ENCODE measurements at places on chromosomes 6 and 20. TPM values are rescaled to one million over a fixed set of nuclear protein-coding genes. Genes with fewer than 3 reads are reported as not detected.

- DNase-seq = no peak
Measured at GRCh38 chr6:12767016-12767415, 50.4 kb downstream of the PHACTR1 start.

- no peak for DNase-seq
Measured at GRCh38 chr6:137777687-137778075, 89.4 kb upstream of the TNFAIP3 start.

- DNase-seq = no peak
Measured at GRCh38 chr6:91716361-91716760, 1129.5 kb upstream of the MAP3K7 start.

DNA sequence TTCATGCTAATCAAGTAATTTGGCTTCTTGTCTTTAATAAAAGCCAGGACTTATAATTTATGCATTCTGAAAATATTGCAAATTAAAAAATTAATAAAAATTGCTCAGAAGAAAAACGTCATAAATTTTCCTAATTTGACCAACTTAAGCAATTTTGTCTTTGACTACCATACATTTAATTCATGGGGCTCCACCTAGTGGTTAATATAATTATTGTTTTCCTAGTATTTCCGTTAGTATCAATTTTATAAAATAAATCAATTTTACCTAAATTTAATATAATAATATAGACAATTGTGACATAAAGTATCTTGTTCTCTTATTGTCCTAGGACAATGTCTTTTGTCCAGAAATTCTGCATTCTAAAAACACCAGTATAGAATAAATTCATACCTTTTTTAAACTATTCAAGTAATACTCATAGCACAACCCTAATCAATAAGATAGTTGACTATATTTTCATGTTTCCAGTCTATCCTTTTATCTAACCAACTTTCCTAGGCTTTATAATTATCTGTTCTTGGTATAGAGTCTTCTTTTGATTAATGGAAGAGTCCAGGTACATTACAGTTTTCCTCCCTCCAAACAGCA, 319.9 kb downstream of the TRDN start:
- no peak for DNase-seq

GRCh38 chr6:11320914-11321597, 88.6 kb upstream of the NEDD9 start:
- no peak for DNase-seq

The LTA gene
- total RNA-seq = 37.2 TPM

DNA sequence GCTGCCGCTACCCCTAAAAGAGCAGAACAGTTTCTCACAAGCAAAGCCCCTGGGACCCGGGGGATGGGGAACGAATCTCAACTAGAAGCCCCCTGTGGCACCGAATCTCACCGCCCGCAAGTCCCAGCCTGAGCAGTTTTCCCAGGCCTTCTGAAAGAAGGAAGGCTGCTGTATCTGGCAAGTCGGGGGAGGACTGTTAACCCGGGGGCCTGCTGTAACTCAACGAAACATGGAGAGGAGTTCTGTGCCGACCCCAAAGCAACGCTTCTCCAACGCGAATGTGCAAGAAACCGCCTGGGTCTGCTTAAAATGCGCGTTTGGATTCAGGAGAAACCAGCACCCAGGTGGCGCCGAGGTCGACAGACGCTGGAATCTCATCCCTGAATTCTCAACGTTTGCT, 34.2 kb downstream of the DLL1 start:
- DNase-seq = no peak

The DEFB132 gene
- not detected for total RNA-seq

DNA sequence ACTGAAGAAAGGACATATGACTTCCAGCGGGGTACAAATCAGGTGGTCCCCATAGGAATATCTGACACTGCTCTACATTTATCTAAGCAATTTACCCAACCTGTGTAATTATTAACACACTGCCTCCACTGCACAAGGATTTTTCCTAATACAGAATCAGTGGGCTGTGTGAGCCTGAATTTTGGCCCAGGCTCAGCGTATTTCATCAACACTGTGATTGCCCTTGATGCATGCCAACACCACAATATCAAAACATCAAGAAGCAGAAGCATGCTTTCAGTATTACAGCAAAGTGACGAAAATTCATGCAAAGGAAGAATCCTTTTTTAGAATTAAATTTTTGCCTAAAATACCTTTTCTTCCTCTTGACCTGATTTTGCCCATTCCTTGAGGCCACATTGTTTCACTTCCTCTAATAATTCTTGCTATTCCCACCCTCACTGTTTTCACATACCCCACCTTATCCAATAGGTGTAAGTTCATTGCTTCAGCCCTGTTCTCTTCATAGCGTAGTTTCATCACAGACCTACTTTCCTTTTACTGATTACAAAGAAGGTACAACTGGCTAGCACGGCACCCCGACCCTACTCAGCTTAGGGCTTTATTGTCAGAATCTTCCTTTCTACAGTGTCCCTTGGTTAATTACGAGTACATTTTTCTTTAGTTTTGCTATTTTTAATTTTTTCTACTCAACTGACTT, 83.7 kb upstream of the PTCHD4 start:
- no peak for DNase-seq

The BTNL2 gene
- not detected for total RNA-seq

DNA sequence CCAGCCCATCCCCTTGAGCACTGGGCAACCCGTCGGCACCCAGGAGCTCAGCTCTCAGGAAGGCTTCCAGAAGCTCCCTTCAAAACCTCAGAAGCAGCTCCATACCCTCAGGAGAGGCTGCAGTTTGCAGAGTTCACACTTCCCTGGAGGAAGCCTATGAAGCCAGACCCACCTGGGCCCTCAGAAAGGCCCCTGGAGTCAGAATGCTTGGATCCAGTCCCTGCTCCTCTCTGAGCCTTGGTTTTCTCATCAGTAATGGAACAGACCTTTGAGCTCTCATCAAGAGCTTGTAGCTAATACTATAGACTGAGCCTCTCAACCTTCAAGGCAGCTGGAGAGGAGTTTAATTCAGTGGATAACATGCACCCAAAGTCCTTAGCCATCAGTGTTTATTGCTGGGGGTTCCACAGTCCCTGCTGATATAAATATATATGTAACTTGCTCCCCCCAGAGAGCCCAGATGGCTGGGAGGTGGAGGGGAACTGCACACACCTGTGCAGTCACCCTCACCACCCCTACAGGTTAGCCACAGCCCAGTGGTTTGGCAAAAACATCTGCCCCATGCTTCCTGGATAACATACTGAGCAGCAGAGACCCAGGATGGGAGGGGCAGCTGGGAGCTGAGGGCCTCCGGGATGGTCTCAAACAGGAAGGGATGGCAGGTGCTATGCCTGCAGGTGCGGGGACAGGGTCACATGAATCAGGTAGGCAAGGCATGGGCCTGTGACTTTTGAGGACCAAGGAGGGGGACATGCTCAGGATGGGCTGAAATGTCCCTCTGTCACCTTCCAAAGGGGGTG, 120.1 kb downstream of the SNX5 start:
- DNase-seq = no peak

GRCh38 chr20:32970115-32970972, 33.9 kb downstream of the SUN5 start:
- peak; percentile 14 for DNase-seq

DNA sequence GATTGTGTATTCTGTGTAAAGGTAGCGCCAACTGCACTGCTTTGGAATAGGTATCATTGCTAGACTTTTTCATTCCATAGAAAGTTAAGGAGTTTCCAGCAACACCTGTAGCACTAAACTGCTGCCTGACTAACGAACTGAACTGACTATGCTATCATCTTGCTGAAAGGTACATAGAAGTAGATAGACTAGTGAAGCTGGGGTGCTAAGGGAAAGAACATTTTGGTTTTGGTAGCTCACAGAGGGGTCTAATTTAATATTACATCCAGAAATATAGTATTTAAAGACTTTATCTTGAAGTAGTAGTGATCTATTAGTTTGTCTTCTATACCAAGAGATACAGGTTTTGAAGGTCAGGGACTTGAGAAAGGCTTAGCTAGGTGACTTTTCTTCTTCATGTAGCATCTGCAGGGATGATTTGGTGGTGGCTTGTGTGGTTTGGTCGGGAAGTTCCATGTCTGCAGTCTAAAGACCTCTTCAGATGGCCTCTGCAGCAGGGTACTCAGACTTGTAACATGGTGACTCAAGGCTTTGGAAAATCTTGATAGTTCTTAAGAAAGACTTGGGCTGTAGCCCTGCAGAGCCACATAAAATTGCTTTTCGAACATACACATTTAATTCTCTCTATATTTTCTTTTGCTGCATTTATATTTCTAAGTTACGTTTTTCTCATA, 10.2 kb downstream of the SENP6 start:
- peak; percentile 38 for DNase-seq

DNA sequence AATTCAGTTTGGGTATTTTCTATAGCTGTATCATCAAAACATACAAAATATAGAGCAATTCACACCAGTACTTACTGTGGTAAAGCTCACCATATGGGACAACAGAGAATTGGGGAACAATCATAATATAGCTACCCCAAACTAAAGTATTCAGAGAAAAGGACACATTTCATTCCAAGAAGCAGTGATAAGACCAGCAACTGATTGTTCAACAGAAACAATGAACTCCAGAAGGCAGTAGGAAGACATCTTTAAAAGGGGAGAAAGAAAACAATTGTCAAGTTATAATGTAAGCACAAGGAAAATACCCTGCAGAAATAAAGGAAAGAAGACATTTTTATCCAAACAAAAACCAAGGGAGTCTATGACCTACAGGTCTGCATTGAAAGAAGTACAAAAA, 210.9 kb downstream of the ZFAND3 start:
- no peak for DNase-seq

DNA sequence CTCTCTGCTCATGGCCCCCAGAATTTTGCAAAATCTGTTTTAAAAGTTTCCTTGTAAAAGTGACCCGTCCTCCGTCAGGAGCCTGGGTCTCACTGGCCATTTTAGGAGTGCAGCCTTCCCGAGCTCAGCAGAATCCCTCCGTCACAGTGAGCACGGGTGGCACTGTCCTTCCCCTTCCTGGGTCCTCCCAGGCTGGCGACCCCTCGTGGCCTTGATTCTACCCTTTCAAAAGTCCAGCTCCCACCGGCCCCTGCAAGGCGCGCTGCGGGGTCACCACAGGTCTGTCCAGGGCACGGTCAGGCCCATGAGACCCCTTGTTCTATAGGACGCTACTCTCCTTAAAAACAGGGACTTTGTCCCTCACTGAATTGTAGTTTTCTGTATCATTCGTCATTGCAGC, 112.7 kb downstream of the PSMB1 start:
- DNase-seq = no peak

- no peak for DNase-seq
Measured at GRCh38 chr6:170605574-170606259, 21.3 kb upstream of the PDCD2 start.

- DNase-seq = no peak
Measured at GRCh38 chr20:50273601-50274491, 83.2 kb downstream of the CEBPB start.

- DNase-seq = no peak
Measured at GRCh38 chr6:132085731-132086130, 134.6 kb upstream of the CCN2 start.

- no peak for DNase-seq
Measured at GRCh38 chr6:100335991-100336390, 128.7 kb downstream of the SIM1 start.

The GLP1R gene
- not detected for total RNA-seq

The FAM162B gene
- total RNA-seq = not detected

GRCh38 chr6:93057584-93057983, 361.8 kb downstream of the EPHA7 start:
- DNase-seq = no peak

DNA sequence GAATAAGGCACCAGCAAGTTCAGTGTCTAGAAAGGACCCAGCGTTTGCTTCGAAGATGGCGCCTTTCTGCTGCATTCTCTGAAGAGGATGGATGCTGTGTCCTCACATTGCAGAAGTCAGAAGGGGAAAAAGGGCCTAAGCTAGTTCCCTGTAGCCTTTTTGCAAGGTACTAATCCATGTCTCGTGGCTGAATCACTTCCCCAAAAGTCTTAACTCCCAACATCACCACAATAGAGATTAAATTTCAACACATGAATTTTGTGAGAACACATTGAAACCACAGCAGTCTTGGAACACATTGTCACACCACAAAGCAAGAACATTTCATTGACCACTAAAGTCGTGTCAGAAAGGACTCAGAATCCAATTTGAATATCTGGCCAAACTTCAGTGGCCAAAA, 42.1 kb downstream of the KLHL31 start:
- DNase-seq = no peak

The C20orf141 gene
- total RNA-seq = not detected

DNA sequence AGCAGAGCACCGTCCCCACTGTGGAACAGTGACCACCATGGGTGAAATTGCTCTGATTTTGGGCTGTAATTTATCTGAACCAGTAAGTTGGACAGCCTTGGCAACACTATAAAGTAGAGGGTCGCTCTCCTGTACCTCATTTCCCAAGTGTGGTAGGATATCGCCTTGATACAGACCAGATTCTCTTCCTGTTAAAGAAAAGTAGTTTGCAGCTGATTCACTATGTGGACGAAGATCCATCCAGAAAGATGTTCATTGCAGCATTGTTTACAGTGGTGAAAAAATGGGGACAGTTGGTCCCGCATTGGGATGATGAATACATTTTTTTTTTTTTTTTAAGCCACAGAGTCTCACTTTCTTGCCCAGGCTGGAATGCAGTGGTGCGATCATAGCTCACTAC, 74.3 kb downstream of the SLX4IP start:
- DNase-seq = no peak

DNA sequence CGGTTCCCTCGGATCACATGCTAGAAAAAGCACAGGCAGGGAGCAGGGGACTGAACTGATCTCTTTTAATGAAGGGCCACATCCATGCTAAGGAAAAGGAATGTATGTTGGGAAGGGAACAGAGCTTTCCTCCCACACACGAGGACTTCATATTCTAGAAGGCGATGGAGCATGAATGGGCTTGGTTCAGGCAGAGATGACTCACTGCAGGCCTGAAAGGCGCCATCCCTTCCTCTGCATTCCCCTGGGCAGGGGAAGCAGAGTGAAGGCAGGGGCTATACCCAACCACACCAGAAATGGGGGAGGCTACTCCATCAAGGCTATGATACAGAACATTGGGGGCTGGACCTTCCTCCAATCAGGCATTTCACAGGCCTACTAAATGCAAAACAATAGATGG, 30.6 kb downstream of the ELMO2 start:
- no peak for DNase-seq

Measured in activated CD4-positive, alpha-beta memory T cell treated with anti-CD3 and anti-CD28 coated beads, Interleukin-2, amount 10 ng/mL, durations not matched to agents 7 days and 5 days (primary cell).